ENCODE measurements at places on chromosomes 2 and 18.

- DNase-seq, result no peak
Observed at GRCh38 chr2:127320586-127321275, 26.8 kb upstream of the ERCC3 start.

DNA sequence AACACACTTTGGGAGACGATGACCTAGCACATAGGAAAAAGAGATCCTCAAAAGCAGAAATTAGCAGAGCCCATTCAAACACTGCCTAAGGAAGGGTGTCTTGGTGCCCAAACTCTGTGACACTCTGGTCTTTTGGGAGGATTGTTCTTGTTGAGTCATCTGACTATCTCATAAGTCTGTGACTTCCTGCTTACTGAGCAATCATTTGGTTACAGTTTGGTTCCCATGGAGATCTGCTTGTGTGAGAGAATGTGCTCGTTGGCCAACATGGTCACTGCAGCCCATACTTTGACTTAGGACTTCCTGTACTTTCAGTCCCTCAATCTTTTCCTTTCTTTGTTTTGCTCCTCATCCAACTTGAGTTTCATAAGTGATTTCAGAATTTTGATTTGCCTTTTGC lies 602.9 kb downstream of the NYAP2 start:
- DNase-seq, result no peak

GRCh38 chr2:107466241-107466640 lies 360.5 kb upstream of the RGPD4 start:
- no peak for DNase-seq

DNA sequence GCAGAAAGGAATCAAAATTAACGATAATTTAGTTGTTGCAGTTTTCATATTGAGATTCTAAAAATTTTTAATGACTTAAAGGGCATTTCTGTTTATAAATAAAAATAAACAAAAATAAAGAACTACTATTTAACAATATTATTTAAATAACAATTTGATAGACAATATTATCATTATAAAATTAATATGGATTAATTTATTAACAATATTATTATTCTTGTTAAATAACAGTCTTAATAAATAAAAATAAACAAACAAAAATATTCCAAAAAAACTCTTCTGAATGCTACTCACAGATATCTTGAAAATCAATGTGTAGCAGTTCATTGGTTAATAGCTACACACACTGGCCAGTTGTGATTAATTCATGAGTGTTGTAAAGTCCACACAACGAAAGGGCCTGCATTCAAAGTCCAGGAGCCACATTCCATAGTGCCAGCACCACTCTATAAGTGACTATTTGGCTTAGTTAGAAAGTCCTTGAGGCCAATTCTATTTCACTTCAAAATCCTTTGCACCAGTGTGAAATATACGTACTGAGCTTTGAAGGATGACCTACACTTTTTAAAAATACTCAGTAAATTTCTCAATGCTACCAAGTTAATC lies 117.1 kb downstream of the ZNF521 start:
- no peak for DNase-seq
